ENCODE measurements at places on chromosomes 6 and 20.

- no peak for DNase-seq
Observed at GRCh38 chr6:11393713-11394627, 143.6 kb upstream of the TMEM170B start.

DNA sequence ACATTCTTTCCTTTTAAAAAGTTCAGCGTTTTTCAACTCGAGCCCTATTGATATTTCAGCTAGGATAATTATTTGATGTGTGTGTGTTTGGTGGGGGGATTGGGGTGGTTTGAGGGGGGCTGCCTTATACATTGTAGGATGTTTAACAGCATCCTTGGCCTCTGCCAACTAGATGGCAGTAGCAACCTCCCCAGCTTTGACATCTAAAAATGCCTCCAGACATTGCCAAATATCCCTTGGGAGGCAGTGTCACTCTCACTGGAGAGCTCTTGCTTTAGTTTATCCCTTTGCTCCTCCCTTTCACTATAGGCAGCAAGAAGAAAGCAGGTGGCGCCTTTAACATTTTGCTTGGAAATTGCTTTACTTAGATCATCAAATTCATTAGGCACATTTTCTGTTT is 14.6 kb upstream of the TP53TG5 start:
- no peak for DNase-seq

DNA sequence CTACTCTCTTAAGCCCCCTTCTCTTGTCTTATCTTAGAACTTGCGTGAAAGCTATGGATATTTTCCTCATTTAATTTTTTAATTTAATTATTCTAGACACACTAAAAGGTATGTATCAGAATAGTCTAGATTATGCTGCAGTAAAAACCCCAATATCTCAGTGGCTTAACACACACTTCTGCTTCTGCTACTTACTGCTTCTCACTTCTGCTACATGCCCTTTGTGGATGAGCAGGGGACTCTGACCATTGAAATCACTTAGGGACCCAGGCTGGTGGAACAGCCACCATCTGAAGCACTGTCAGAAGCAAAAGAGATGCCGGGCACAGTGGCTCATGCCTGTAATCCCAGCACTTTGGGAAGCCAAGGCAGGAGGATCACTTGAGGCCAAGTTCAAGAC is 27.2 kb upstream of the SCUBE3 start:
- no peak for DNase-seq

DNA sequence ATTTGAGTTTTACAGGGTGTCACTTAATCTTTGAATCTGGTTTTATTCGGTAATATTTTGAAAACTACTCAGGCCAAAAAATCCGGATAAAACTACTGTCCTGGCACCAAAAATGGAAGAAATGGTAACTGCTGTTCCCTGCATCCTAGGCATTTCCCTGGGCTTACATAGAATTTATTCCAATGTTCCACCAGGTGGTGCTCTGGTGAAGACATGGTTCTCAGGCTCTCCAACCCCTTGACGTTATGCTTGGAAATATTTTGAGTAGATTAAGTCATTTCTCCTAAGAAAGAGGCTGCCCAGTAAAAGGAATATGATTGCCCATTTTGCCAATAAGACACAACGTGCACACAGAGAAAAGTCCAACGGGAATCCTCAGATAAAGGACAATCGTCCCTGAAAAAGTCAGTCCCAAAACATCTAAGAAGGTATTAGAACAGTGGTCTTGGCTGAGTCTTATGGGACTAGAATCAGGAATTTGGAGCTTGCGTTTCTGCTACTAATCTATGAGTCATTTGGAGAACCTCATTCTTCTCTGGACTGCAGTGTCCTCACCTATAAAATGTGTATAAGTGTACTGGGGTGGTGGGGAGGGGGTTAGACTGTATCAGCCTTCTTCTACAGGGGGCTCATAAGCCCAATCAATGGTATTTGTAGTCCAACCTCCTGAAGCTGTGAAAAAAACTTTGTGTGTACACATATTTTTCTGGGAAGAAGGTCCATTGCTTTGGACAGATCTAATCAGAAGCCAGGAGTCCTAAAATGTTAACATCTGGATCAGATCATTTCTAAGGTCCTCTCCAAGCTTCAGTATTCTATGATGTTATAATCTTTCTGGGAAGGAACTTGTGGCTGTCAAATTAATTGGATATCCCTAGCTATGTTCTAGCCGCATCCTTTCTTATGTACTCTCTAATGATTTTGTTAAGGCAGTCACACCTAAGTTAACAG is 131.0 kb upstream of the BMP2 start:
- DNase-seq, result peak; percentile 27

- no peak for DNase-seq
Observed at GRCh38 chr6:148842296-148843019, 95.6 kb downstream of the UST start.
